NCI-H1694 (cell line): ENCODE measurements at places on chromosomes 11 and 22.

DNA sequence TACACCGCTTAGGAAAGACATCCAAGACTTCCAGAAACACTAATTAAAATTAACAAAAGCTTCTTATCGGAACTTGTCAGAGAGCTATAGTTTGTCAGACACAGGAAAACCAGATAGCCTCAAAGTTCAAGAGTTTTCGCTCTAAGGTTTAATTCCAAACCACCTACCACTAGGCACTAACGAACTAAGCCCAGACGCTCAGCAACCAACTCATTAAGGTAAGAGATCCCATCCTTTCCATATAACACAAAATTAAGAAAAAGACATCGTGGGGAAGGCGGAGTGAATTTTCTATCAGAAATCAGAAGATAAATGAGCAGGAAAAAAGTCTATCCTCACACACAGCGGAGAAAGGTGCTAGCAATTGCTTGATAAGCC, 382 bp downstream of the IMMP1L start:
- DNase-seq = no peak

GRCh38 chr11:78207532-78208256, 19.0 kb downstream of the USP35 start:
- DNase-seq = no peak

- DNase-seq = no peak
These were observed 124.9 kb upstream of the ZC3H12C start for GRCh38 chr11:109968299-109968698.

- no peak for DNase-seq
These were observed 9.7 kb upstream of the IL17REL start for GRCh38 chr22:50022171-50022819.

- peak; percentile 84 for DNase-seq
These were observed 18.8 kb downstream of the PRPF19 start for GRCh38 chr11:60887556-60887955.

GRCh38 chr11:21069909-21070308, 400.5 kb downstream of the NELL1 start:
- DNase-seq = no peak

DNA sequence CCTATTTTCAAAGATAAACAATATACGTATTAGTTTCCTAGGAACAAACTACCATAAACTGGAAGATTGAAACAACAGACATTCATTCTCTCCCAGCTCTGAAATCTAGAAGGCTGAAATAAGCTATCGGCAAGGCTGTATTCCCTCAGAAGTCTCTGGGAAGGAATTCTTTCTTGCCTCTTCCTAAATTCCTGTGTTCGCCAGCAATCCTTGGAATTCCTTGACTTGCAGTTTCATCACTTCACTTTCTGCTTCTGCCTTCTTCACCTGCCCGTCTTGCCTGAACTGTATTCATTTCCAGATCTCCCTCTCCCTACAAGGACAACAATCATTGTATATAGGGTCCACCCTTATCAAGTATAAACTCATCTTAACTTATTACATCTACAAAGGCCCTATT, 17.7 kb upstream of the PRDM10 start:
- no peak for DNase-seq

DNA sequence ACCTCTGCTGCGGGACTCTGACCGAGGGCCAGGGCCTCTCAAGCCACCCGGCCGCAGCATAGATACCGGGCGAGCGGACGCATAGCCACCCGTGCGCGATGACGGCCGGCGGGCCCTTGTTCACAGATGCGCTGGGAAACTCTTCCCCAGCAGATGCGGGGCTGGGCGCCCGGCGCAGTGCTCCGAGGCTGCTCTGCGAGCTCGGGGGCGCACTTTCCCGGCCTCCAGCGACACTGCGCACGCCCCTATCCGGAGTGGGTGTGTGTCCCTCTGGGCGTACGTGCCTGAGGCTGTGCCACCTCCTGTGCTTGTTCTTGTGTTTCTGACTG, 104.7 kb upstream of the E2F8 start:
- no peak for DNase-seq

- no peak for DNase-seq
These were observed 115.8 kb downstream of the KCNC1 start for GRCh38 chr11:17850336-17850735.

- DNase-seq = no peak
These were observed 96.3 kb downstream of the C11orf65 start for GRCh38 chr11:108370990-108371389.

- DNase-seq = no peak
These were observed 83.6 kb upstream of the PRODH start for GRCh38 chr22:19019679-19020032.

- no peak for DNase-seq
These were observed 16.2 kb upstream of the SHANK3 start for GRCh38 chr22:50656122-50657070.

- no peak for DNase-seq
These were observed 30.4 kb upstream of the CD5 start for GRCh38 chr11:61071913-61072312.

DNA sequence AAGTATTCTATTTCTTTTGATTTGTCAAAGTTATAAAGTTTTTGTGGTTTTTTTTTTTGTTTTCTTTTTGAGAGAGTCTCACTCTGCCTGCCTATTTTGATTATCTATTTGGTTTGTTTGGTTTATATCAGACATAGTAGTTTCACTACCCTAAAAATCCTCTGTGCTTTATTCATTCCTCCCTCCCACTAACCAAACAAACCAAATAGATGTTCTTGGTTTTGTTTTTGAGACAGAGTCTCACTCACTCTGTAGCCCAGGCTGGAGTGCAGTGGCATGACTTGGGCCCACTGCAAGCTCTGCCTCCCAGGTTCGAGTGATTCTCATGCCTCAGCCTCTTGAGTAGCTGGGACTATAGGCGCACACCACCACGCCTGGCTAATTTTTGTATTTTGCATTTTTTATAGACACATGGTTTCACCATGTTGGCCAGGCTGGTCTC, 67.9 kb downstream of the ENTHD1 start:
- no peak for DNase-seq

DNA sequence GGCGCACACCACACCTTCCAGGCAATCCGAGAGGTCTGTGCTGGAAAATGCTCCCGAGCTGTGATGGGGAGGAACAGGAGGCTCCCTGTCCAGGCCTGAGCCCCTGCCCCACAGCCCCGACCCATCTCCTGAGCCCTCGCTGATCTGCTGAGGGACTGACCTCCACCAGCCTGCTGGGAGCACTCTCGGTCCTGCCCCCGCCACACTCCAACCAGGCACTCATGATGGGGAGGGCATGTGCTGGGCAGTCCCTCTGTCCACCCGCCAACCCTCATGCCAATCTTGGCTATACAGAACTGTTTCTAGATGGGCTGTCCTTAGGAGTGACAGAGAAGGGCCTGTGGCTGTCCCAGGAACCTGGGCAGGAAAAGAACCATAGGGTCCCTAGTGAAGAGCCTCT, 70.8 kb downstream of the TRMU start:
- no peak for DNase-seq

DNA sequence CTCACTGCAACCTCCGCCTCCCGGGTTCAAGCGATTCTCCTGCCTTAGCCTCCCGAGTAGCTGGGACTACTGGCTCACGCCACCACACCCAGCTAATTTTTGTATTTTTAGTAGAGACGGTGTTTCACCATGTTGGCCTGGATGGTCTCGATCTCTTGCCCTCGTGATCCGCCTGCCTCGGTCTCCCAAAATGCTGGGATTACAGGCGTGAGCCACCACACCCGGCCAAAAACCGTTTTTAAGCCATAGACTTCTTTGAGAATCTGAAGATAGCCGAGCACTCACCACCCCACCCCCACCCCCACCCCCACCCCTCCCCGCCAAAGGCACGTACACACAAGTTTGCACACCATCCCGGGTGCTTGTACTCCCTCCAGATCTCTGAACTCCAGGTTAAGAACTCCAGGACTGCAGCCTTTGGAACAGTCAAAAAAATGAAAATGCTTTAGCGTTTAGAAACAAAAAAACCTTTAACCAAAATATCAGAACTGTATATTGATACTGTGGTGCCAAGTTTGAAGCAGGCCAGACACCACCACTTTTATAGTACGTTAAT, 1.5 kb downstream of the CRKL start:
- DNase-seq = no peak

DNA sequence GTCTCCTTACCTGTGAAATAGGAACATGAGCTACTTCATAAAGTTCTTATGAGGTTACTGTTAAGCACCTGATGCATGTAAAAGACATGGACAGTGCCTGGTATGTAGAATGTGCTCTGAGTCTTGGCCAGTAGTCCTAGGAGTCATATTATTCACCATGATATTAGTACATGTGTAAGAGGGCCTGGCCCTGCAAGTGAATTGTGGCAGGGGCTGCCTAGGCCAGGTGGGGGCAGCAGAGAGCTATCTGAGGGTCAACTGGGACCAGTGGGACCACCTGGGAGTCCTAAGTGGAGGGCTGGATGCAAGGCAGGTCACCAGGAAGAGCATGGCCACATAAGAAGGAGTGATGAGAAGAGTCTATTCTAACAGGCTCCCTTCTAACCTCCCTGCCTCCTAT, 529.5 kb downstream of the SOX6 start:
- DNase-seq = no peak

DNA sequence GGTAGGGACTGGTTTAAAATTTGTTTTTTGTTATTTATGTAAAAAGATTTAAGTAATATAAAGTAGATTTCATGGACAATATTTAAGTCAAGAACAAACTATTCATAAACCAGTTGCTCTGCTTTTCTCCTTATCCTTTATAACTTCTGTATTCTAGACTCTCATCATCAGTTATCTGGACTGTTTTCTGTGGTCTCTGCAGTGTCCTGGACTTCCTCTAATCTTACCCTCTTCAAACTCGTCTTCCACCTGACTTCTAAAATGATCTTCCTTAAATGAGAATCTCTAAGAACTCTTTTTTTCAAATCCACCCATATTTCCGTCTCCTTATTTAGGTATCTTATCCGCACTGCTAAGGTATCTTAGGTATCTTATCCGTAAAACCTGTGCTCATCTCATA, 8.1 kb downstream of the RRM1 start:
- DNase-seq = no peak

DNA sequence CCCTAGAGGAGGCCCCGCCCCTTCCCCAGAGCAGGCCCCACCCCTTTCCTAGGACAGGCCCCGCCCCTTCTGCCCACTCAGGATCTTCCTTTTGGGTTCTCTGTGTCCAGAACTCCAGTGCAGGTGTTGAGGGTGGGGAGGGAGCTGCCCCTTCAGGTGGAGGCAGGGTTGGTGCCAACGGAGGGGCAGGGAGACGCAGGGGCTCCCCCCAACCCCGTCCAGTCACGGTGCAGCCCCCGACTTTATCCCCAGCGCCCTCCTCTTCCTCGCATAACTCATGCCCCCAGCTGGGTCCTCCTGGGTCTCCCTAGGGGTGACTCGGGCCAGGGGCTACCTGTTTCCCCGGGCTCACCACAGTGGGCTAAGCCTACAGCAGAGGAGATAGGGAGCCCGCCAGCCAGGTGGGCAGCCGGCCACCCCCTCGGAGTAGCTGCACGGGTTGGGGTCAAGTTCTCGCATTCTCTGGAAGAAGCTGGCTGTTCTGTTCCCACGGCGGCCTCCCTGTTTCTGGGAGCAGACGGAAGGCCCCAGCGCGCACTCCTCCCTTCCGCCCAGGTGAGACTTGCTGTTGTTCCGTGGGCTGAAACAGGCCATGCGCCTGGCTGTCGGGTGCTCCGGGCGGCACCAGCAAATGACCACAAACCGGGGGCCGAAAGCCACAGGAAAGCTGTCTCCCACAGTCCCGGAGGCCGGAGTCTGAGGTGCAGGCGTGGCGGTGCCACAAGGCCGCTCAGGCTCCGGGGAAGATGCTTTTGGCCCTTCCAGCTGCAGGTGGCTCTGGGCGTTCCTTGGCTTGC, 38.9 kb downstream of the MUC2 start:
- no peak for DNase-seq

- no peak for DNase-seq
These were observed 2.2 kb upstream of the YWHAH start for GRCh38 chr22:31942091-31942490.

- no peak for DNase-seq
These were observed 57.5 kb upstream of the PITPNB start for GRCh38 chr22:27976586-27976985.

DNA sequence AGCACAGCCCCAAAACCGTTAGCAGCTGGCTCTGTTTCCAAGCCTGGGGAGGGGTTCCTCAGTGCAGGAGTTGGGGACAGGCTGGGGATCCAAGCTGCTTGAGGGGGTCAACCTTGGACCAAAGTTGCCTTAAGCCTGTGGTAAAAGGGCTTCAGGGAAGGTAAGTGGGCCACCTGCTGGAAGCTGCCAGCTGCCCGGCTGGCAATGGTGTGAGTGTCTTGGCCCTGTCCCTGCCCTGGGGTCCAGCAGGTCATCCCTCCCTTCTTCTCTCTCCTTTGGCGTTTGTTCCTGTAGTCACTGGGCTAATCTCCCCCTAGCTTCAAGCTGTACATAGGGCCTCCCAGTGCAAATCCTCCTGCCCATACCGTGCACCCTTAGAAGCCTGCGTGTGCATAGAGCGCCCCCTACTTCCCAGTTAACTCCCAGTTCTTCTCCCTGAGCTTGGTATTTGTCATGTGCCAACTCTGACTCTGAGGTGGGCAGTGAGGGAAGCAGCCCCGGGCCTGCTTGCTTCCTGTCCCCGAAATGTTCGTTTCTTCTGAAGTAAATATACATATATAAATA, 4.4 kb downstream of the TMEM258 start:
- DNase-seq = peak; percentile 38

GRCh38 chr11:119584193-119585042, 144.6 kb downstream of the NECTIN1 start:
- peak; percentile 12 for DNase-seq

DNA sequence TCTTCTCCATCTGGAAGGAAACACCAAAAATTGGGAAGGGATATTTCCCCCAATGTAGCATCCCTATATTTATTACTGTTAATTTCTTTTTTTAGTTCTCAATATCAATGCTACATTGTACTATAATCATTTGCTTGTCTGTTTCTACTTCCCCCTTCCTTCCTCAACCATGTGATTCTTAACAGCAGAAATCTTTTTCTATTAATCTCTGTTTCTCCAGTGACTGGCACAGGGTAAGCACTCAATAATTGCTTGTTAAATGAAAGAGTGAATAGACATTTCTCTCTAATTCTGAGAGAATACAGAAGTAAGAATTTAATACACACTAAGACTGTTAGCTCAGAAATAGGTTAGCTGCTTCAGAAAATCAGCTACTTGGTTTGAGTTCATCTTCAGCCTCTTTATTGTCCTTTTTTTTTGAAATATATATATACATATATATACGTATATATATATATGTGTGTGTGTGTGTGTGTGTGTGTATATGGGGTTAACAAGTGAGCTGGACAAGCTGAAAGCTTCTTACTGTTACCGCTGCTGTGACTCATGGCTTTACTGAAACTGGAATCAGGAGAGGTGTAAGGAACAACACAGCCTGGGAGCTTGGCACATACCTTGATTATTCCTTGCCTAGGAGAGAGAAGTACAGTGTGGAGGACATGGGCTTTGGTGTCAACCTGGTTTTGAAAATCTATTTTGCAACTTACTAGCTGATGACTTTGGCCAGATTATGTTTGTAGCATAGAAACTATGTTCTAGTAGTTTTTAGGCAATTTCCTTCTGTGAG, 26.2 kb upstream of the PDE3B start:
- no peak for DNase-seq

- no peak for DNase-seq
These were observed 29.8 kb downstream of the LMO2 start for GRCh38 chr11:33861941-33862589.

- peak; percentile 36 for DNase-seq
These were observed 45.8 kb downstream of the PLAAT5 start for GRCh38 chr11:63445118-63445517.

- no peak for DNase-seq
These were observed 14.5 kb downstream of the OVOL1 start for GRCh38 chr11:65801153-65801987.

- no peak for DNase-seq
These were observed 7.0 kb downstream of the PRDX5 start for GRCh38 chr11:64324692-64325469.
